ENCODE measurements at places on chromosomes 1 and 21. TPM values are rescaled to one million over a fixed set of nuclear protein-coding genes. Genes with fewer than 3 reads are reported as not detected.

GRCh38 chr1:243926803-243927245 lies 76.8 kb upstream of the AKT3 start:
- DNase-seq: no peak

DNA sequence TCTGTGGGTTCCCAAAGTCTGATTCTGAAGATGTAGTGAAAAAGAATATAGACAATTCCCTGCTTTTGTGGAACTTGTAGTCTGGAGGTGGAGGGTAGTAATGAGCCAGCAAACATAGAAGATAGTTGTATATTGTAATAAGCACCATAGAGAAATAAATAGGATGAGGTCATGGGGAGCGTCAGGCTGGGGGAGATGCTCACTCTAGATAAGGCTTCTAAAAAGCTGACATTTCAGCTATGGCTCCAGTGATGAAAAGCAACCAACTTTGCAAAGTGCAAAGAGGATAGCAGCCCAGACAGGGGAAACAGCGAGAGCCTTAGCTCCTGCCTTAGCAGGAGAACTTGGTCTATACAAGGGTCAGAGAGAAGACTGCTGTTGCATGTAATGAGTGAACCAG lies 98.0 kb upstream of the RALGPS2 start:
- DNase-seq: no peak

DNA sequence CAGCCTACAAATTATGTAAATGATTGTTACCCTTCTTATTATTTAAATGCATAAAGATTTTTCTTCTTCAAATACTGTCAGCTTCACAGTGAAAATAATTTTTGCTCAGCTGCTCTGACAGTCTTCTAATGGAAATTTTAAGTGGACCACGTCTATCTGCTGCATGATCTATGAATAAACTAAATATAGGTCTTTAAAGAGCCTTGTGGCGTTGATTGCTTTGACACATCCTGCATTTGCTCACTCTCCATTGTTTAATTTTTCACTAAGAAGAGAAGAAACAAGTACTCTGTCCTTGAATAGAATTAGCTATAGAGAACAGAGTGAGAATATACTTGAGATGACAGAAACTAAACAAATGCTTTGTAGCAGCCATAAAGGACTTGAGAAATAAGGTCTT lies 826.1 kb downstream of the MRPL39 start:
- DNase-seq: no peak

GRCh38 chr1:193525917-193526710 lies 339.7 kb upstream of the B3GALT2 start:
- DNase-seq: no peak

GRCh38 chr1:113787663-113788062 lies 24.6 kb downstream of the RSBN1 start:
- DNase-seq: no peak

E2F2 gene
- total RNA-seq: 36.1 TPM

OR2G6 gene
- not detected for total RNA-seq

MMP23B gene
- total RNA-seq: 1.4 TPM

PDC gene
- not detected for total RNA-seq

All from activated naive CD8-positive, alpha-beta T cell treated with anti-CD3 and anti-CD28 coated beads for 36 hours (primary cell).